ENCODE measurements at places on chromosomes 16 and 17.

- no peak for DNase-seq
Measured at GRCh38 chr16:22770866-22771265, 43.1 kb upstream of the HS3ST2 start.

DNA sequence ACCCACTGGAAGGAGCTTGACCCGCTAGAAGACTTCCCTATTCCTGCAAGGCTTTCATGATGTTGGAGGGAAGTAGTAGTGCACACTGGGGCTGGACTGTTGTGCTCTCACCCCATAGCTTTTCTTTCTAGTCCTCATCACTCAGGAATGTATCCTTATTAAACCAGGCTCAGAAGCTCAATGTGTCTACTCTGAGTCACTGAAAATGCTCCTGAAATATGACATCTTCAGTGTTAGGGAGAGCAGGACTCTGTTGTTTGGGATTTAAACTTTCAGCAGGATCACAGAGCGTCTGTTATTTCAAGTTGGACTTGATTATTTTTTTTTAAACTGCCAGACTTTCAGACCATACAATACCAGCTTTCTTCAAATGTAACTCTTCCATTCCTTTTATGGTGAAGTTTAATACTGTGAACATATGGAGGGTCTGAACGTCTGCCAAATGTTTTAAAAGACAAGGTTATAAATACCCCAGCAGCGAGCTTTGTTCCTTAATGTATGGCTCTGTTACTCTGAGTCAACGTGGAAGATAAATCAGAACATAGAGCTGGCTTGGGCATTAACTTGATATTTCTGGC, 257.5 kb downstream of the CDH11 start:
- no peak for DNase-seq

DNA sequence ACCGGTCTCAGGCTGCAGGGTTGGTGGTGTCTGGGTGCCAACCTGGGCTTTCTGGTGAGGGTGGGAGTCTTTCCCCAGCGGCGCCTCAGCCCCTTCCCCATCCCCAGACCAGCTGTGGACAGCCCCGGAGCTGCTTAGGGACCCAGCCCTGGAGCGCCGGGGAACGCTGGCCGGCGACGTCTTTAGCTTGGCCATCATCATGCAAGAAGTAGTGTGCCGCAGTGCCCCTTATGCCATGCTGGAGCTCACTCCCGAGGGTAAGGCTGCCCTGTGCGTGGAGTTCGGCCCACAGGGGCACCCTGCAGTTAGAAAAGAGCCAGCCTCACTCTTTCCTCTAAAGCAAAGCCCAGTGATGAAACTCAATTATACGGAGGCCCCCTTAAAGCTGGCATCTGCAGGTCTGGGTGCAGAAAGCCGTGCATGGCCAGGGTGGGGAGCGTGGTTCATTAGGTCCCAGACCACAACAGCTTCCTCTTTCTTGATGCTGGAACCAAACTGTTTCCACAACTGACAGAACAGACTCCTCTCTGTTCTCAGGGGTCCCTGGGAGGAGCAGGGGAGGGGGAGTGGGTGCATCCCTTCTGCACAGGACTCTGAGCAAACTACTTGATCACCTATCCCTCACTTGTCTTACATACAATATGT, 10.7 kb downstream of the GUCY2D start:
- DNase-seq, result no peak

DNA sequence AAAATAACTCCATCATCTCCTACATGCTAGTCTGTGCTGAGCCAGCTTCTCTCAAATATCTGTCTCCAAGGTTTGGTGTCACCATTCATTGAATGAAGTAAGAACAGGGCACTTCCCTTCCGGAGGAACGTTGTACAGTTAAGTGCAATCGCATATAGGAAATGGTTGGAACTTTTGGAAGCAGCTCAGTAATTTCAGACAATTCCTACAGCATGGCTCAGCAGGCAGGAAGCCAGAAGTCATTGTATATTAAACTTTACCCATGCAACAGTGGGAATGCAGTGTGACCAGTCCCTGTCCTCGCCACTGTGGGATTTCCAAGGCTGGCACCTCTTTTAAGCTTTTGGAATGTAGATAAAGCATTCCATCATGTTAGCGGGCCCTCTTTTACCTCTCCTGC, 51.1 kb upstream of the MYH2 start:
- DNase-seq, result no peak

DNA sequence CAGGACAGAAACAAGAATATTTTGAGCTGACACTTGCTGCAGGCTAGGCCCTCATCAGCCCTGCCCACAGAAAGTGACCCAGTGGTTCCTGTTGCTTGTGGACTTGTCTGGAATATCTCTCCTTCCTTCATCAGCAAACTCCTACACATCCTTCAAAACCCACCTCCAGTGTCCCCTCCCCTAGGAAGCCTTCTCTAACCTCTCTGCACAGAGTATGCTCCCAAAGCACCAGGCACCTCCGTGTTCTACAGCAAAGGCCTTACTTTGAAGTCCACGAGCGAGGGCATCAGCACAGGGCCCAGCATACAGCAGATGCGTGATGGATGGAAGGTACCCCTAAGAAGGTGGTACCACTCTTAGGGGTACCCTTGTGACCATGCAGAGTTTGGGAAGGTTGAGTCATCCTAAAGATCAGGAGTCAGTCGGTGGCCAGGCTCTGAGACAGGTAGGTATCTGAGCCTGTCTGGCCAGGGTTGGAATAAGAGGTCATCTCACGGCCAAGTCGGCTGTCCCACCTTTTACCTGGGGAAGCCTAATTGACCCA, 2.0 kb downstream of the CCDC102A start:
- no peak for DNase-seq

- no peak for DNase-seq
Measured at GRCh38 chr17:74898376-74898946, 5.0 kb upstream of the FADS6 start.

- DNase-seq, result no peak
Measured at GRCh38 chr16:89476379-89476778, 14.0 kb downstream of the ANKRD11 start.

DNA sequence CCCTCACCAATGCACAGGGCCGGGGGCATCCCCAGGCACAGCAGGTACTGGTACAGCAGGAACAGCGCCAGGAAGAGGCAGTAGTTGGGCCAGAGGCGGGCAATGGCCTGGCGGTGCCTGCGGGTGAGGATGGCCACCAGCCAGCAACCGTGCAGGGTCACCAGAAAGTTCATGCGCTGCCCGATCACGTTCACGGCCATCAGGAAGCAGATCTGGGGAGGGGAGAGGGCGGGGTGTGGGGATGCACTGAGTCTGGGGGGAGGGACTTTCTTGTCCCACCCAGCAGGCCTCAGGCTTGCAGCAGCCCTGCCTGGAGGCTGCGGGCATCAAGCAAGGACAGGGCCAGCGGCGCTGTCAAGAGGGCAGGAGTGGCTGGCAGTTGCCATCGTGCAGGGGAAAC, 25.4 kb downstream of the CTU2 start:
- DNase-seq, result no peak

GRCh38 chr17:6910987-6911603, 79.6 kb upstream of the TEKT1 start:
- no peak for DNase-seq

GRCh38 chr16:10957771-10958482, 13.6 kb downstream of the CLEC16A start:
- DNase-seq, result no peak

DNA sequence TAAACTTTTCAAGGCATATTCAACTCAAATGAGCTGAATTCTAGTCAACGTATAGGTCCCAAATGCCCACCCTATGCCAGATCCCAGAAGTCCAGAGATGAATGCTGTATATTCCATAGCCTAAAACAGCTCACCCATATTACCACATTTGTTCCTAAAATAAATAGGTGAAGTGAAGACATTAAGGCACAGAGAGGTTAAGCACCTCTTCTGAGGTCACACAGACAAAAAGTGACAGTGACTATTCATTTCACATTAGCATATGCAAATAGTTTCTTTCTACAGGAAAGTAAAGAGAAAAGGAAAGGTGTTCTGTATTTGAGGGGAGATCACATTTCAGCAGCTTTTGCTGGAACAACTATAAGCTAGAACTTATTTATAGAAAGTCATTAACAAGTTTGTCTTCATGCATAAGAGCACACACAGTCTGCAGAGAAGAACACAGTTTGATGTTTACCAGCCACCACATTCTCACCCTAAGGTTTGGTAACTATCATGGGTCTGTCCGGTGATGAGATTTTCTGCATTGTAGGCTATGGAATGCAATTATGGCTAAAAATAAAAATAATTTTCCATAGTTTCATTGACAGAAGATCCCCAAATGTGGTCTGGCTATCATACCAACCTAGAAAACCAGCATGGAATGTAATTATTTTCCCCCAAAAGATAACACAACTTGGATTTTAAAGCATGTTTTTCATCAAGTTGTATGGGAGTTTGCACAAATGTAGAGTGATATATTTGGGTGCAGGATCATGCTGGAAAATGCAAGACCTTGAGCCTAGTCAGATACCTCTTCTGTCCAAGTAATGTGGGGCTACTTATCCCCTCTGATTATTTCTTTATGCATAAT, 402.1 kb downstream of the UTP18 start:
- no peak for DNase-seq

DNA sequence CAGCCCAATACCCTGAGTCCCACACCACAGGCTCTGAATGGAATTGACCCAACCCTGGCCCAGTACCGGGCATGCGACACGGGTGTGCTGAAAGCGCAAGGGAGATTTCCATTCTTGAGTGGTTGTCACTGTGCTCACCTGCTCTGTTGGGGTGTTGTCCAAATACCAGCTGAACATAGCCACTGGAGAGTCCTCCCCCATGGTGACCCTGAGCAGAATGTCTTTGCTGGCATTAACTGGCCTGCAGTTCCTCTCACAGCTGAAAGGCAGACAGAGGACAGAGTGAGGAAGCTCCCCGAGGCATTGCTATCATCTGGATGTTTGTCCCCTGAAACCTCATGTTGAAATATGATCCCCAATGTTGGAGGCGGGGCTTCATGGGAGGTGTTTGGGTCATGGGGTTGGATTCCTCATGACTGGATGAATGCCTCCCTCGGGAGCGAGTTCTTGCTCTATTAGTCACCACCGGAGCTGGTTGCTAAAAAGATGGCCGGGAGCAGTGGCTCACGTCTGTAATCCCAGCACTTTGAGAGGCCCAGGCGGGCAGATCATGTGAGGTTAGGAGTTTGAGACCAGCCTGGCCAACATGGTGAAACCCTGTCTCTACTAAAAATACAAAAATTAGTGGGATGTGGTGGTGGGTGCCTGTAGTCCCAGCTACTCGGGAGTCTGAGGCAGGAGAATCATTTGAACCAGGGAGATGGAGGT, 57.3 kb upstream of the BCO1 start:
- DNase-seq, result no peak

DNA sequence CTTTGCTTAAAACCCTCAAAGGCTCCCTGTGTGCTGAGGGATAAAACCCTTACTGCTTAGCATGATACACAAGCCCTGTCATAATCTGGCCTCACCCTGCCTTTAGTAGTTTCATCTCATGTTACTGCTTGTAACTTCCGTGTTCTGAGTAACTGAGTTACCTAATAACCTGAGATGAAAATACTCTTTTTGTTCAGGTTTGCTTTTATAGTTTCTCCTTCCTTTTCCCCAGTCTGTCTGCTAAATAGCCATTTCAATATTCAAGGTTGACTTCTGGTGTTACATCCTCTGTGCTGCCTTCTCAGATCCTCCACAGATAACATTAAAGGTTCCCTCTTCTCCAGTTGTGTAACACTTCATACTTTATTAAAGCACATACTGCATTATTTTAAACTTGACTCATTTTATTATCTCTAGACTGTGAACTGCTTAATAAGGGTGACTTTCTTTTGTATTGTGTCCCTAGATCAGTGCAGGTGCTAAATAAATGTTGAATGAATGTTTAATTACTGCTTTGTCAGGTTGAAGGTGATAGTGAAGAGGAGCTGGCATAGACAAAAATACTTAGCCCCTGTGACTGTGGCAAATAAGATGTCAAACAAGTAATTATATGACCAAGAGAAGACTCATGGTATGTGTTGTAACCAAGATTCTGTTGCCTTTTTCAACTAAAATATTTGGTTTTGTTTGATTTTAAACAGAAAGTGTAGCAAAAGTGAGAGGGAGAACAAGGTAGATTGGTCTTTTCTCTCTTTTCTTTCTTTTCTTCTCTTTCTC, 47.8 kb downstream of the NFAT5 start:
- no peak for DNase-seq

- no peak for DNase-seq
Measured at GRCh38 chr16:19945934-19946333, 61.3 kb upstream of the GPRC5B start.

GRCh38 chr17:50443505-50443974, 17.5 kb downstream of the ACSF2 start:
- DNase-seq, result no peak

DNA sequence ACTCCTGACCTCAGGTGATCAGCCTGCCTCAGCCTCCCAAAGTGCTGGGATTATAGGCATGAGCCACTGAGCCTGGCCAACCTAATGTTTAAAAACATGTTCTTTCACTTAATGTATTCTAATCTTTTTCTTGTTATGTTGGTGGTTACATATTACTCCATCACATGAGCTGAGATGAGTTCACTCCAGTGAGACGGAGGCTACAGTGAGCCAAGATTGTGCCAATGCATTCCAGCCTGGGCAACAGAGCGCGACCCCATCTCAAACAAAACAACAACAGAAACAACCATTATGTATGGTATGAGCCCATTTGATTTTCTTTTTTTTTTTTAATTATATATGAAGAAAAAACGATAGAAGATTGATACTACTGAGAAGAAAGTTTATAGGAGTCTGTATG, 39.6 kb downstream of the SLC39A11 start:
- no peak for DNase-seq

- no peak for DNase-seq
Measured at GRCh38 chr17:82080048-82080788, 14.6 kb upstream of the DUS1L start.

- no peak for DNase-seq
Measured at GRCh38 chr17:38572669-38573365, 32.9 kb downstream of the SRCIN1 start.

GRCh38 chr16:78462288-78463208, 363.1 kb downstream of the WWOX start:
- no peak for DNase-seq

DNA sequence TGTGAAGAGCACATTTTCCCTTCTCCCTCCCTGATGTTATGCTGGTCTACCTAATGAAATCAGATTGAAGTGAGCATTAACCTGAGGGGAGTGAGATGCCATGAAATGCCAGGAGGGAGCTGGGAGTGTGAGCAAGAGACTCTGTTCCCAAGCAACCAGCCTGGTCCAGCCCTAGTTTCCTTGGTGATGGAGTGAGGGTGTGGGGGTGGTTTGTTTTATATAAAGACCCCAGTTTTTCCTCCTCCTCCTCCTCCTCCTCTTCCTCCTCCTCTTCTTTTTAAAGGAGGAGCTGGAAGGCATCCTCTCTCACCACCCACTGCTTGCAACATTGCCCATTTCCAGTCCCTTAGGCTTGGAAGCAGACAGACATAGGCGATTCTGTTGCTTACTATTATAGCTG, 97.1 kb downstream of the DNAH3 start:
- DNase-seq, result no peak

DNA sequence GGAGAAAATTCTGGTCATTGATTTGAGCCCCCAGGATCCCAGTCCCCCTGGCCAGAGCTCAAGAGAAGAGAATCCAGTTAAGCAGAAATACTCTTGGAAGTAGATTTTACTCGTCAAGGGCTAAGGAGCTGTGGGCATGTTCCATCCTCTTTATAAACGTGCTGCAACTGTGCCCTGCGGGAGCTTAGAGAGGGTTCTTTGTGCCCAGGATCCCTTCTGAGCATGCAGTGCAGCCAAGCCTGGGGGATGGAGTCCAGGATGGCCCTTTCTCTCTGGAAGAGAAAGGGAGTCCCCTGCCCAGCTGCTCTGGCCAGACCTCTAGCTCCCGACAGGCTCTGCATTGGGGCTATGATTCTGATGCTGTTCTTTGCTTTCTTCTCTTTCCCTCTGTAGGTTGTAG, 9.5 kb upstream of the LGALS9 start:
- DNase-seq, result no peak

- no peak for DNase-seq
Measured at GRCh38 chr16:71347146-71347545, 11.4 kb upstream of the CALB2 start.

All from stimulated activated CD4-positive, alpha-beta T cell treated with anti-CD3 and anti-CD28 coated beads, Interleukin-2, amount 100 ng/mL, for 24 hours (primary cell).